ENCODE measurements at places on chromosomes 4 and X. TPM values are rescaled to one million over a fixed set of nuclear protein-coding genes. Genes with fewer than 3 reads are reported as not detected.

- no peak for DNase-seq
- no peaks in the 10 kb centered on the region for H3K27me3 ChIP-seq
- H3K27ac ChIP-seq: no peak overlapping the region
- H3K4me1 ChIP-seq: no peaks in the 10 kb centered on the region
Observed at GRCh38 chrX:73266766-73267165, 52.1 kb upstream of the NAP1L2 start.

The MAGIX gene
- 1.2 TPM for total RNA-seq

DNA sequence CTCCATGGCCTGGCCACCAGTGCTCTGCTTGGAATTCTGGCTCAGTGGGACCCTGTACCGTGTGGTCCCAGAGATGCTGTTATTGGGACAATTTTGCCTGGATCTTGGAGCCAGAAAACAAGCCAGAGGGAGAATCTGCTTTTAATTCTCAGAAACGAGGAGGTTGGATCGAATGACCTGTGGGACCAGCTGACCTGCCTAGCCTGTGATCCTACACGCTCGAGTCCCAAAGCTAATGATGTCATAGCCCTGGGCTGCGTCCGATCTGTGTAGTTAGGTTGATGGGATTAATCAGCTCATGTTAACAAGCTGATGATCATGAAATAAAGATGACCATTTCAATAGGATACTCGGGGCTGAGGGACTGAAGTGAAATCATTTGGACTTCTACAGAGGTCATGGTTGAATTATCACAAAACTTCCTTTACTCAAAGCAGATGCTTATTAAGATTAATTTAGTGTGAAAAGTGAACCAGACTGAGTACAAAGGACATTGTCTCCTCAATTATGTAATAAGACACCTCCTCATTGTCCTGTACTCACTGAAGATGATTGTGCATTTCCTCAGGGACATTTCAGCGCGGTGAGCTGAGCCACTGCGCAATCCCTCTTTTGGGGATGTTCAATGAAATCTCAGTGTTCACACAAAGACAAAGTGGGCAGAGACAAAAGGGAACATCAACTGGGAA lies 51.9 kb upstream of the STX18 start:
- H3K27ac ChIP-seq: no peak overlapping the region
- no peaks in the 10 kb centered on the region for H3K27me3 ChIP-seq
- H3K36me3 ChIP-seq: no peaks in the 10 kb centered on the region
- no peak for DNase-seq

DNA sequence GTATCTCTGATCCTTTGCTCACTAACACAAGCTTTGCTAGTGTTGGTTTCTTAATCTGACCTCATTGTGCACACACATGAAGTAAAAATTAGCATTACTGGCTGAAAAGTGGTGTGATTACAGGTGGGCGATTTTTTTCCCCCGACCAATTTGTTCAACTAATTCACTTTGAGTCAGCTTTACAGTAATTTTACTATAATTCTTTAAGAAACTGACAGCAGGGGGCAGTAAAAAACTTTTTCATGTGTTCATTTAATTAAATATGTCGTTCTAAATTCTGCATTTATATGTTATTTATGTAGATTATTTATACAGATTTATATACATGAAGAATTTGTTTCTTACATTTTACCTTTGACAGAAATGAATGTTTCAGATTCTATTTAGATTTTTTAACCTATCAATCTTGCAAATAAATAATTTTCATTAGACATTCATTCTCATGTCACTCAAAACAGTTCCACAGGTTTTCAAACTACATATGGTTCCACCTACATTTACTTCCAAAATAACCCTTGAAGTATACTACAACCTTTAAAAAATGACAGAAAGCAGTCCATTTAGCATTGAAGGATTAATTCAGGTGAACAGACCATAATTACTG lies 17.5 kb downstream of the PALLD start:
- no peaks in the 10 kb centered on the region for H3K36me3 ChIP-seq
- no peak overlapping the region for H3K4me3 ChIP-seq
- no peaks in the 10 kb centered on the region for H3K27me3 ChIP-seq
